ENCODE measurements at places on chromosomes 1 and 21.

GRCh38 chr1:27349784-27350662 is 8.2 kb downstream of the SYTL1 start:
- no peak for DNase-seq

DNA sequence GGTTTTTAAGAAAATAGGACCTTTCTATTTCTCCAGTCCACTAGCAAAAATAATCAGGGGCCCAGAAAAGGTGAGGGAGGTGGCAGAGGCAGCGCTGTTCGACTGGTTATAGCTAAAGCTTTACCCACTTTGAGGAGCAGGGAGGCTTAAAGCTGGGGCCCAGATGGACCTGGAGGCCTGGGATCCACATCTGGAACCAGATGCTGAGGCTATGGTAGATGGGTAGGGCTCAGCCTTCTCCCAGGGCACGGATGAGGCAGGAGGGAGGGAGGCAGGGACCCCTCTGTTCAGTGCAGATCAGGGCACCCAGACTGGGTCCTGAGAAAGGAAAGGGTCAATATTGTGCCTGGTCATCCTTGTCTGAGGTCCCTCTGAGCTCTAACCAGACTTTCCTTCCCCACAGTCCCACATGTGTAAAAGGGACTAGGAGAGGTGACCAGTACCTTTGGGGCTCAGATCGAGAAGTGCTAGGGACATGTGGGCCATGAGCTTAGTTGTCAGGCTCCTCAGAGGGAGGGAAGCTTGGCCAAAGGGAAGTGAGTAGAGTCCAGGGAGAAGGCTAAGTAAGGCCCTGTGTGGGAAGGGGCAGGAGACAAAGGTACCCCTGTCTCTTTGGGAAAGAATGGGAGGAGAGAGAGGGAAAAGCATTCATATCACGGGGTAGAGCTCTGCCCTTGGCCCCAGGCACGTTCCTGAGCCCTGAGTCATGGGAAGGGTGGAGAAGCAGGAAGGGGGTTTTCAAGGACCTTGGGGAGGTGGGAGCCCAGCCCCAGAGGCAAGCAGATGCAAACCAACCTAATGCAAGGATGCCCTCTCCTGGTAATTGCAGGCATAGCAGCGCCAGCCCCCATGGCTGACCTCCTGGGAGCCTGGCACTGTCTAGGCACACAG is 15.4 kb downstream of the LMNA start:
- DNase-seq, result peak; percentile 42

DNA sequence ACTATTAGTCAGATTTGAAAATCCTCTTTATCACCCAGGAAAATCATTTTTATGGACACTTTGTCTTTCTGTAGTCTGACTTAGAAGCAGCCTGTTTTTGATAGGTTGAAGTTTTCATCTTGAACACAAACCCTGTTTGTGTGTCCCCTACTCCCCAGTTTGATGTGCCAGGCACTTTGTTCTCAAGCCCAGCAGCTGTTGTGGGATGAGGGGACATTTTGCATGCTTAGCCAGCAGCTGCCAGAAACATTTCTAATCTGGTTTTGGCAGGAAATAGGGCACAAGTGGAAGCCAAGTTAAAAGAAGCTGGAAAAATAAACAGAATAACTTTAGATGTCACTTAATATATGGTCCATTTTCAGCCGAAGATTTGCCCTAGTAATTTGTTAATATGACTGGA is 29.9 kb downstream of the ACTN2 start:
- no peak for DNase-seq

DNA sequence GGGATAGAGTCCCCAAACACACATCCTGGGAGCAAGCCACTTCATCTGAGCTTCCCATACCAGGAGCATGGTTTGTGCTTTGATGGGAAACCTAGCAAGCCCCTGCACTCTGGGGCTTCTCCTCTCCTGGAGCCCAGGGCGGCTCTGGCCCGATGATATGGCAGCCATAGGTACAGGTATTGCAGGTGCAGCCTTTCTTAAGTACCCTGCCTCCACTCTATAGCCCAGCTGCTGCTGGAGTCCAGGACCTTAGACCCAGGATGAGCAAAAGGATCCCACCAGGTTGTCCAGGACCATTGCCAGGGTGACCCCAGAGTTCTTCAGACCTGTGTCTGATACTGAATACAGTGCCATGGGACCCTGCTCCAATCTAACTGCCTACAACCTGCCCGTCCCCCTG is 4.2 kb downstream of the C1orf226 start:
- DNase-seq, result no peak

DNA sequence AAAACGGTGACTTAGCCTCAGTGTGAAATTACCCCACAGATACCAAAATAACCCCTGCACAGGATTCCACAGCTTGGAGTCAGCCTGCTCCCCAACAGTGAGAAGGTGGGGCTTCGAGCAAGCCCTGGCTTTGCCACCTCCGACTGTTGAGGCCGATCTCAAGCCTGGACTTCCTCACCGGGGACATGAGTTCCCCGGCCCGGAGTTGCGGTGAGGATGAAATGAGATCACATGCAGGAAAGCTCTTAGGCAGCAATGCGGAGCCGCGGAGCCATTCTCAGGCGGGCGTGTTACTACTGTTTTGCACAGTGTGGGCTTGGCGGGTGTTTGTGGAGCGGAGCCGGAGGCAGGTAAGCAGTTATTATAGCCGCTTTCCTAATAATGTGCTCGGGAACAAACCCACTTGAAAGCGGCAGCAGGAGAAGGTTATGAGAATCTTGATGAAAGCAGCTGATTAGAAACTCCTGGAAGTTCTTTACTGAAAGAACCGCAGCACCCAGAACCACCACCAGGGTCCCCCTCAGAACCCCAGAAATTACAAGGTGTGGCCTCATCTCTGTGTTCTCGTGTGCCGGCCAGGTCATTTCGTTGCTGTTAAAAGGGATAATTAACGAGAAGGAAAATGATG is 3.9 kb upstream of the CLSTN1 start:
- DNase-seq, result no peak

DNA sequence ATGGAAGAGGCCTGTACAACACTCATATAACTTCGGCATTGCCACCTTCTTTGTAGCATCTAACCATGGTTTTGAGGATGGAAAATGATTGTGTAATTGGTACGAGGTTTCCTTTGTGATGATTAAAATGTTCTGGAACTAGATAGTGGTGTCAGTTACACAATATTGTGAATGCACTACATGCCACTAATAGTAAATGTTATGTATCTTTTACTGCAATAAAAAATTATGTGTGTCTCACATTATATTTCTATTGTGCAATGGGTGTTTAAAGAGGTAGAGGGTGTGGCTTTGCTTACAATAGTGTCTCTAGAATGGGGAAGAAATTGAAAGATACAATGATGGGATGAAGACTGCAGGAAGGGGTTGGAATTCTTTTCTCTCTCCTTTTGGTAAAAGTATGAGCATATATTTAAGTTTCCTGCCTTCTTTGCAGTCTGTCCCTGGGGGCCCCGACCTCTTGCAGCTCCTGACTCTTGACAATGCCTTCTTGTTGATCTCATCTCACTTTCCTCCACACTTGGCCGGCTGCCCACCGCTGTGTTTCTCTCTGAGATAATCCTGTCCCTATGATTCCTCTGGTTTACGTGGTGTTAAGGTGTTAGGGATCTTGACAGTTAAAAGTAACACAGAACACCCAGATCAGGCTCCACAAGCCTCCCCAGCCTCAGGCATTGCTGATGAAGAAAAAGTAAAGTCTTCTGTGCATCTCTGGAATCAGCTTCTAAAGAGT is 39.3 kb downstream of the MTARC1 start:
- no peak for DNase-seq

GRCh38 chr21:35603494-35603893 is 456.8 kb downstream of the SETD4 start:
- DNase-seq, result no peak

DNA sequence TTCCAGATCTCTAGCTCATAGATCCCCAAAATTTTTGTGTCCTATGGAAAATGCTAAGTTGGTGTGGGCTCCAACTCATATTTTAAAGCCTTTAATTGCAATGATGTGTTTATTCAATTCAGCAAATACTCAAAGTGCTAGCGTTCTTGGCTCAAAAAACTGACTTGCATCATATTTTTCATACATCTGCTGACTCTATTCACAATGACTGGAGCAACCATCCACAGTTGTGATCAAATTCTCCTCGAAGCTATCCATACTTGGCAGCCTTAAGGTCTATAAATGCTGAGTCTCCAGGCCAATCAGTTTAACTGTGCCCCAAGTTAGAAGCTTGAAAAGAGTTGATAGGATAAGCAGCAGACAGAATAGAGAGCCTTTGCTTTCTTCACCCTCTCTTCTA is 2.9 kb upstream of the ATP1A1 start:
- no peak for DNase-seq

GRCh38 chr21:45910155-45910547 is 71.4 kb upstream of the COL6A1 start:
- DNase-seq, result no peak

DNA sequence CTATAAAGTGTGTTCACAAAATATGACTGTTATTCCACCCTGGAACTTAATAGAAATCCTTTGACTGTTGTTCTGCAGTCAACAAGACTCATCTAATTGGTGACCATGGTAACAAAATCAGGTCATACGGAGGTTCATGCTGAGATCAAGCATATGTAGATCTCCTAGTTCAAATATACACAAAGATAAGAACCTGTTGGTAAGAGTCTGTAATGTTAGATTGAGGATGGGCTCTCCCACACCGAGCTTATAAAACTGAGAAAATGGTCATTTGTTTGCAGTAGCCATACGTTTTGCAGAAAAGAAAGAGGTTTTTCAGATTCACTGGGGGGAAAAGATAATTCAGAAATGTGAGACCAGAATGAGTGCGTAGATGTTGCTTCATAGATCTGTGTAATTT is 468.1 kb downstream of the RPS6KC1 start:
- DNase-seq, result no peak

- no peak for DNase-seq
These were observed 32.3 kb downstream of the CCN1 start for GRCh38 chr1:85612704-85613361.

GRCh38 chr1:31789259-31790065 is 25.3 kb upstream of the ADGRB2 start:
- peak; percentile 90 for DNase-seq

DNA sequence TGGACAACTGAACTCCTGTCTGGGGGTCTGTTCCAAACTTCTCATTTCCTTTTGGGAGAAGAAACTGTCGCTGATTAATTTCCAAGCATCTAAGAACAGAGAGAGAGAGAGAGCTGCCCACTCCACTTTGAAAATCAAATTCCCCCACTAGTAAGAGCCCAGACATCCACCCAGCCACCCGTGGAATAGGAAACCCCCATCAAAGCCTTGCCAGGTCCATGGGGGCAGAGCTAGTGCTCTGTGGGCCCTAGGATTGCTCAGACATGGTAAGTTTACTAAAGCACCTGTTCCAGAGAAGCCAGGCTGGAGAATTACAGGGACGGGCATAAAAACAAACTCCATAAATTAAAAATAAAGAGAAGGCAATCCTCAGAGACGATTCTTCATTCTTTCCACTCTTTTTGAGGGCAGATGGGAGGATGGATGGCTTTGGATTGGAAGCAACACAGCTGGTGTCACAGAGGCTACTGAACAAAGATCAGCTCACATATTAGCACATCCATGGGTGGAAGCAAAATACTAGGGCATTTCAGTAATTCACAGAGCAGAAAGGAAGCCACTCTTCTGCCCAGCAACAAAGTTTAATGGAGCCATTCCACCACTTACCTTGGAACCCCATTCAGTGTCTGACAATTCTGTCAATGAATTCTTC is 103.9 kb downstream of the COLGALT2 start:
- DNase-seq, result no peak

GRCh38 chr1:107344268-107344760 is 203.5 kb downstream of the NTNG1 start:
- no peak for DNase-seq

DNA sequence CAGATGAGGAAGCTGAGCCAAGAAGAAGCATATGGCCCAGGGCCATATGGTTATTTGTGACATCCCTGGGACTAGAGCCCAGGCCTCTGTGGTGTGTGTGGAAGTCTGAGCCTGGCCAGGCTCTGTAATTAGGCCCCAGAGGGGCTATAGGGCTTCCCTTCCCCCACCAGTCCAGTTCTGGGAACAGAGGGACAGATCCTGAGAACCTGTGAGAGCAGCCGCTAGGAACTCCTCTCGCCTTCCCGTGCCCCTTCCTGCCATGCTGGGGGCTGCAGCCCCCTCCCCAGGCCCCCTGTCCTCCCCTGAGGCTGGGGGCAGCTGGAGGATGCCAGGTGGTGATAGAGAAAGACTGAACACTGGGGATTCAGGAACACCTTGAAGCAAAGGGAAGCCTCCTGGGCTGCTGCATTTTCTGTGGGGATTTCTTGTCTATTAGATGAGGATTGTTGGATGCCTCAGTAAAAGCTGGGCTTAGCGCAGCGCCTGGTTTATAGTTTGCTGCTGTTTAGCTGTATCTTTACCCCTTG is 33.3 kb downstream of the COQ8A start:
- no peak for DNase-seq

GRCh38 chr1:180311011-180311730 is 81.1 kb downstream of the LHX4 start:
- no peak for DNase-seq

DNA sequence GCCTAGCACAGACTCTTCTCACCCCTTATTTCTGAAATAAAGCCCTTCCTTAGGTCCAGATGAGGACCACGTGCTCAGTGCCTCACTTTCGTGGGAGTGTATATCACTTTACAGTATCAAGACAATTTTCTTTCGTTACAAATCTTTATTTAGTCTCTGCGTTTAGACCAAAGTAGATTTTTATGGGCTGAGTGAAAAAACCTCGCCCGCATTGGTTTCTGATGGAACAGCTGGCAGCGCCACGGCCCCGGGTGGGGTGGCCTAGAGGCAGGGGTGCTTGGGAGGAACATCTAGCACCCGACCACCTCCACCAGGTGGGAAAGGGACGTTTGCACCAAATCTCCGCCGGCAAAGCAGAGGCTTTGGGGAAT is 7.6 kb downstream of the SIM2 start:
- DNase-seq, result no peak

GRCh38 chr1:193264313-193265065 is 78.1 kb upstream of the B3GALT2 start:
- no peak for DNase-seq

- DNase-seq, result no peak
These were observed 1156.6 kb downstream of the PLA2G4A start for GRCh38 chr1:187985145-187985896.

GRCh38 chr1:225445639-225446594 is 18.1 kb upstream of the LBR start:
- no peak for DNase-seq

- no peak for DNase-seq
These were observed 253.2 kb downstream of the PTPRC start for GRCh38 chr1:198892065-198892464.

GRCh38 chr1:171739656-171740055 is 2.2 kb downstream of the VAMP4 start:
- DNase-seq, result no peak

GRCh38 chr1:165481820-165482532 is 37.0 kb upstream of the RXRG start:
- no peak for DNase-seq
